ENCODE measurements at places on chromosomes 16 and 17.
A peak's percentile ranks its signal among the peaks of the same experiment; 100 is the strongest.

- DNase-seq = no peak
Observed at GRCh38 chr16:11748404-11749254, 6.0 kb upstream of the TXNDC11 start.

GRCh38 chr16:47016700-47017133 lies 43.2 kb upstream of the DNAJA2 start:
- DNase-seq = peak; percentile 83

DNA sequence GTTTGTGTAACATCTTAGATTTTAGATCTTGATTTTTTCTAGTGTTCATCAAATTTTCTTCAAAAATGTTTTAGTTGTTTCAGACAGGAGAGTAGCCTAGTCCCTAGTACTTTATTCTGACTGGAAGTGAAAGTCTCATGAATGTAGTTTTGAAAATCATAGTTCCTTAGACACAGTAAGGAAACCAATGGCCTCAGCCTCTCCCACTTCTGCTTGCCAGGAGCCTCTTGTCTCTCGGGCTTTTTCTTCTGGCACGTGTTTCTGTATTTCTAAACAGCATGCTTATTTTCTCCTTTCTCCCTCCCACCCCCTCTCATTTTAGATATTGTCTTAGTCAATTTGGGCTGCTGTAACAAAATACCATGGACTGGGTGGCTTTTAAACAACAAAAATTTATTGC lies 9.8 kb downstream of the SLFN5 start:
- peak; percentile 82 for DNase-seq

DNA sequence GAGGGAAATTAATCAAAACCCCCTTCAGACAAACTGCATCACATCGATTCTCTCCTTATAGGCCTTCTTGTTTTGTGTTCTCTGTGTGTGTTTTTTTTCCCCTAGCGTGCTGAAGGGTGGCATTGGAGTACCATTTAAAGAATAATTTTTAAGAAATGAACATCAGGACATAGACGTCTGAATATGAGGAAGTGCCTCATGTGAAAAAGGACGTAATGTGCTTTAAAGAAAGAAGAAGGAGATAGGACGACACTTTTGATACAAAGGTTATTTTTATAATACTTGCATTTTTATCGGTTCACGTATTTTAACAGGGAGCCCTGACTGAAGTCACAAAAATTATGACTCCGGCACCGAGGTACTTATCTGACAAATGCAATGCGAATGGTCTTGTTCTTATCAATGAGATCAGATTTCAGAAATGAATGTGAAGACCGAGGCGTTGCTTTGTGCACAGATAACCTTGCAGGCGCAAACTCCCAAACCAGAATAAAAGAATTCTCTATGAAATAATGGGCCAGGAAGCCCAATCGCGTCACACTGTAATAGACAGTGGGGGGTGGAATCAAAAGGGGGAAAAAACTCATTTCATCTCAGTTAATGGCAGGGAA lies 606.3 kb downstream of the MAF start:
- DNase-seq = no peak

- peak; percentile 59 for DNase-seq
Observed at GRCh38 chr17:81483085-81483861, 29.3 kb downstream of the ACTG1 start.

GRCh38 chr16:81817296-81817695 lies 38.2 kb downstream of the PLCG2 start:
- no peak for DNase-seq

DNA sequence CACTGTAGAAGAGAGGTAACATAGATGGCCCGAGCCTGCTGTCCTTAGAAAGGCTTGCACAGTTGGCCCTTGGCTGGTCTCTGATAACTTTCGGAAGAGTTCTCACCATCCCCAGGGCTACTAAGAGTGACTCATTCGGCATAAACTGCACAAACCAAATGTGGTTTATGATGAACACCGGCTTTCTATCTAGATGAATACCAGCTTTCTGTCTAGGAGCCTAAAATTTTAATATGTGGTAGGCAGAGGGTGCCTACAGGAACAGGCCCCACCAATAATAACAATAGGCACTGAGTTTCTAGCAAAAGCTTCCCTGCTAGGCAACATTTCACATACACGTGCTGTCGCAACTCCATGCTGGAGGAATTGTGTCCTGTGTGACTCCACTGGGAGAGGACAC lies 15.4 kb downstream of the CNOT1 start:
- DNase-seq = no peak

GRCh38 chr16:68367030-68367429 lies 56.2 kb downstream of the PRMT7 start:
- peak; percentile 50 for DNase-seq

- no peak for DNase-seq
Observed at GRCh38 chr16:68062910-68063393, 22.2 kb upstream of the NFATC3 start.

DNA sequence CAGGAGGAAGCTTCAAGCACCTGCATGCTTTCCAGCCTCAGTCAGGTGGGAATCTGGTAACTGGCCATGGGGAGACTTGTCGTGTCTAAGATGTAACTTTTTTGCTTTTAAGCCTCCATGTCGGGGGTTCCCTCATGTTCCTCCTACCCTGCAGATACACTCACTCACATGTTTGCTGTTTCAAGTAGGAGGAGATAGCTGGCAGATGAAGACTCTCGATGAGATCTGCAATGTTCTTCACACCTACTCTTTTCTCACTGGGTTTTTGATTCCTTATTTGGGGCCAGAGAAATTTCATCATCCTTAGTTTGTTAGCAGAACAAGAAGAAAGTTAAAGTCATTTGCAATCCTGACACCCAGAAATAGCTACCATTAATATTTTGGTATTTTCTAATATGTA lies 24.7 kb downstream of the UTP4 start:
- peak; percentile 14 for DNase-seq

DNA sequence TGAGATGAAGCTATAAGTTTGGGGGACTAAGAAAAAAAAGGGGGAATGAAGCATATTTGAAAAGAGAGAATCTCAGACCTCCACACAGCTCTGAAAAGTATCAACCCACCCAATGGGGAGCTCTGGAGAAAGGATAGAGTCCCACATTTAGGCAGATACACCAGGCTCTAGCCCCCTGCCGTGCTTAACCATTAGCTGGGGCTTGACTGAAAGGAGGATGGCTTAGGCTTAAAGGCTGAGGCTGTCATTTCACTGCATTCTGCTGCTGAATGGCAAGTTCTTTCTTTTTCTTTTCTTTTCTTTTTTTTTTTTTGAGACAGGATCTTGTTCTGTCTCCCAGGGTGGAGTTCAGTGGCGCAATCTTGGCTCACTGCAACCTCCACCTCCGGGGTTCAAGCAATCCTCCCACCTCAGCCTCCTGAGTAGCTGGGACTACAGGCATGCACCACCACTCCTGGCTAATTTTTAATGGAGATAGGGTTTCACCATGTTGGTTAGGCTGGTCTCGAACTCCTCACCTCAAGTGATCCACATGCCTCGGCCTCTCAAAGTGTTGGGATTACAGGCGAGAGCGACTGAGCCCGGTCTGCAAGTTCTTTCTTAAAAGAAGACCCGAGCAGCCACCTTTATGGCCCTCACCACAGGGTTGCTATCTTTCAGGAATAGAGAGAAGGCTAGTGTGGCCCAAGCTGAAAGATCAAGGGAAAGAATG lies 9.0 kb upstream of the MMP2 start:
- no peak for DNase-seq

Data from suppressor macrophage treated with lipopolysaccharide for 4 hours (primary cell).